ENCODE measurements at places on chromosomes 3 and 15.
A peak's percentile ranks its signal among the peaks of the same experiment; 100 is the strongest.

DNA sequence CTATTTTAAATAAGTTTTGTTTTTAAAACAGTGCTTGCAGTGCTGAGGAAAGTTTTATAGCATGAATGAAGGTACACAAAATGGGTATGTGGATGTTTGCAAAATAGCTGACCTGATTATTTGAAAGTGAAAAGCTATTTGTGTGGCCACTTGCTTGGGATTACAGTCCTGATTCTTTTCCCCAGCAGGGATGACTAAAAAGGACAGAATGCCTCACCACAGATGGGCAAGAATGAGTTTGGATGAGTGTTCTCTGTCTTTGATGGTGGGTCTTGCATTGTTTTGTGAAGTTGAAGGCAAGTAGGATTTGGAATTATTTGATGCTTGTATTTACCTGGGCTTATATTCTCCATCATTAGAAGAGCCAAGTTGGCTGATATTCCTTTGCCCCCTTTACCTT lies 48.8 kb upstream of the MEIS2 start:
- DNase-seq: no peak

DNA sequence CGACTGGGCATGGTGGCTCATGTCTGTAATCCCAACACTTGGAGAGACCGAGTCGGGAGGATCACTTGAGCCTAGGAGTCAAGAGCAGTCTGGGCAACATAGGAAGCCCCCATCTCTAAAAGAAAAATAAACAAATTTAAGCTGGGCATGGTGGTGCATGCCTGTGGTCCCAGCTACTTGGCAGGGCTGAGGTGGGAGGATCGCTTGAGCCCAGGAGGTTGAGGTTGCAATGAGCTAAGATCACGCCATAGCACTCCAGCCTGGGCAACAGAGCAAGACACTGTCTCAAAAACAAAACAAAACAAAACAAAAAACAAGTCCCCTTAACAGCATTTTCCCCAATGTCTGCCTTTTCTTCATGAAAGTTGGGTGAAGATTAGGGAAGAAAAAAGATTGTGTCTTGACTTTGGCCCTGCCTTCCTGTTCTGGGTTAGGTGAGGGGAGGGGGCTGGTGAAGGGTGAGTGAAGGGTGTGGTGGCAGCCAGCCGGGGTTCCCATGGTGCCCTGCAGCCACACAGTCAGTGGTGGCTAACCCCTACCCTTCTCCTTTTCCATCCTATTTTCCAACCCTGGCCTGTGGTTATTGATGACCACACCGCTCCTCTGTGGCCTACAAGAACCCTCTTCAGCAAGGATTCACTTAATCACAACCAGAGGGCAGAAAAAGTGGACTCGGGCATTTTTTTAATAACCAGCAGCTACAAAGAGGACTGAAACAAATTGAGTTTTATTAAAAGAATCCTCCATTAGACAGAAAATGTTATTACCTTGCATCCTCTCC lies 28.4 kb upstream of the SMAD3 start:
- DNase-seq: no peak

DNA sequence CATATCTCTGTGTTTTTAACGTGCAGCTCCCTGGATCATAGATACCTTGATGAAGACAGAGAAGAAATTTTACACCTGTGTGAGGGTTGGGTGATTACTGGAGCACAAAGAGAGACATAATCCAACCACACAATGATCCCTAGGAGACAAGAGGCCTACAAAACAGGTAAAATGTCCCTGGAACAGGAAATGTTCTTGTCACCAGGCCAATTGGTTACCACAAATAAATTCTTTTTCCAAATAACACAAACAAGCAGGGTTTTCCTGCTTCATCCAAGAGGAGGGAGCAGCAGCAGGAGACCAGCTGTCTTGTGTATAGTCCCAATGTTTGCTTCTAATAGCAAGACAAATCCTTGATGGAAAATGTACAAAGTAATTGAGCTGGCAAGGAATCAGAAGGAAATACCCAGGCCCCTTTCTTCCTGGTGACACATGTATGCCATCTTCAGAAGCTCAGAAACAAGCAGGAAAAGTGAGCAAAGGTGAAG lies 1.4 kb downstream of the MGLL start:
- no peak for DNase-seq

- DNase-seq: no peak
Observed at GRCh38 chr3:158882445-158882844, 80.6 kb downstream of the MFSD1 start.

- DNase-seq: no peak
Observed at GRCh38 chr15:59885832-59886231, 118.3 kb upstream of the FOXB1 start.

- DNase-seq: no peak
Observed at GRCh38 chr3:11624704-11625375, 18.9 kb downstream of the VGLL4 start.

DNA sequence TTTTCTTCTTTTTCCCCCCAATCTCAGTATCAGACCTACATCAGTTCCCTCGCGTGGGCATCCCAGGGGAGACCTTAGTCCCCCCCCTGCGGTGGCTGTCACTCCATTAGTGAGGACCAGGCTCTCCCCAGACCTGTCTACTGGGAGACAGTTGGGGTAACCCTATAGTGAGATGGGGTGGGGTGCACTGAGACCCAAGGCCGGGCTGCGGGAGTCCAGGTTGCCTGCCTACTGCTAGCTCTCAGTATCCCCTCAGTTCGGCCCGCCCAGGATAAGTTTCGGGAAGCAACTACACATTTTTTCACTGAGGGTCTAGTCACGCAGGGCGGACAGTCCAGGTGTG lies 671 bp upstream of the DCUN1D1 start:
- no peak for DNase-seq

- DNase-seq: peak; percentile 96
Observed at GRCh38 chr3:4980229-4981203, 1.3 kb downstream of the BHLHE40 start.

GRCh38 chr3:132090921-132091320 lies 56.1 kb upstream of the CPNE4 start:
- no peak for DNase-seq

DNA sequence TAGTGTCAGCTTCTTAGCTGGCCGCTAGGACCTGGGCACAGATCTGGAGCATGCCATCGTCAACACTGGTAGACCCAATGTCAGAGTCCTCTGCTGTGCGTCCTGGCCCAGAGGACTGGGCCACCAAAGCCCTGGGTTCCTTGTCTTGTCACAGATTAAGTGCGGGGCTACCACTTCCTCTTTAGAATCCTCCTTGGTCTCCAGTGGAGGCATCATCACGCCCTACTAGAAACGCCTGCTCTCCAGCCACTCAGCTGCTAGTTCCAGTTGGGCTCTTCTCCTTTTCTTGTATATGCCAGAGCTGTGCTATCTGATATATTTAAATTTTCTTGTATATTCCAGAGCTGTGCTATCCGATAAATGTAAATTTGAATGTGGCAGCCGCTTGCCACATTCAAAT lies 11.2 kb downstream of the PPCDC start:
- no peak for DNase-seq

GRCh38 chr3:124137216-124137615 lies 145.3 kb upstream of the ROPN1 start:
- DNase-seq: no peak

DNA sequence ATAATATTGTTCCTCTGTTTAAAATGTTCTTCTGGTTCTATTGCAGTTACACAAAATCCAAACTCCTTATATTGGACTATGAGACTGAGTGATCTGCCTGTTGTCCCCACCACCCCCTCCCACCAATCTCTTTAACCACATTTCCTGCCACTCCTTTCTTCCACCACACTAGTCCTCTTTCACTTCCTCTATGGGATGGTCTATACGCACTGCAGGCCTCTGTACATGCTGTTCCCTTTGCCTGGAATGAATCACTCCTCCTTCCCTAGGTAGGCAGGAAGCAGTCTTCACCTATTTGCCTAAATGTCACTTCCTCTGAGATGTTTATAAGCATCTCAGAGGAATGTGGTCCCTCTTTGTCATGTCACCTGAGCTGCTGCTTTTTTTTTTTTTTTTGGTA lies 4.0 kb downstream of the MAP2K1 start:
- DNase-seq: no peak

DNA sequence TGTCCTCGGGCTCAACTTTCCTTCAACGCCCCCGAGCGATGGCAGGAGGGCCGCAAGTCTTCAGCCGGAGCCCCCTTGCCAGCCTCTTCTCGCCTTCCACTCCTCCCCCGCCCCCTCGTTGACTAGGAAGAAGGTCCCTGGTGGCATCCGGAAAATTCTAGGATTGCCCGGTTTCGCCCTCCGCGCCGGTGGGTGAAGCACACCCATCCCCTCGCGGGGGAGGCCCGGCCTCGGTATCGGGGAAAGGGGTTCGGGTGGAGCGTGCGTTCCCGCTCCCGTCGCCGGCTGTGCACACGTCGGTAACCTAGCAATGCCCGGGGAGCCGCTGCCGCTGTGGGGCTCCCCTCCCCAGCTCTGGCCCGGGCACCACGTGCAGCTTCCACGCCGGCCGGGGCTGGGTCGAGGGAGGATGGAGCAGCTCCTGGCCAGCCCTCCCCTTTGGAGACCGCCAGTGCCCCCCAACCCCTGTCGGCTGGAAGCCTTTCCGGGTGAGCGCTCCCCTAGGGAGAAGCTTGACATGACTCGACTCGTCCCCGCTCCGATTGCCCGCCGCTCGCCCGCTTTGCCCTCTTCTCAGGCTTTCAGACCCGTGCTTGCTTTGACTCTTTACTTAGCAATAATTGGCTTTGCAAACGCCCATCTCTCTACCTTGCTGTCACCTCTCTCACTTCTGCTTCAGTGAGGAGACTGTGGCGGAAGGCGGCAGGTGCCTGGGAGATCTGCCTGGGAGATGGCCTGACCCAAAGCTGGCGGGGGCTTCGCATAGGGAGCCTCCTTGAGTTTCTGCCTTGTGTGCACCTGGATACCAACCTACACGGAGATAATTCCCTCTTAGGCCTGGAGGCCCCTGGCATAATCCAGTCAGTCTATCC lies 1.3 kb downstream of the CACNA1D start:
- peak; percentile 40 for DNase-seq

DNA sequence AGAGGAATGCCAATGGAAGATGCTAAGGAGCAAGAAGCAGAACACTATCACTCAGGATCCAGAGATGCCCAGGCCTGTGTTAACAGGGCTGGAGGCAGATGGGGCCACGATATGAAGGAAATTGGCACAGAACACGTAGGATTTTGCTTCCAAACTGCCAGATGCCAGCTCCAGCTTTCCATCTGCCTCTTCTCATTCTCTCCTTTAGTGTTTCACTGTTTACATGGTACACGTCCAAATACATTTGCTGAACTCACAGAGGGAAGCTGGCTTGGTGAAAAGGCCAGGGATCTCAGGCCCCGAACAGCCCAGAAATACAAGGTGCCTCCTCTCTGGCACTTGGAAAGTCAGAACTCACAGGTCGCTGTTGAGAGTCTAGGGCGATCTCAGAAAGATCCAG lies 187.0 kb downstream of the NTRK3 start:
- DNase-seq: no peak

GRCh38 chr3:135865085-135865484 lies 100.4 kb upstream of the PPP2R3A start:
- DNase-seq: no peak

DNA sequence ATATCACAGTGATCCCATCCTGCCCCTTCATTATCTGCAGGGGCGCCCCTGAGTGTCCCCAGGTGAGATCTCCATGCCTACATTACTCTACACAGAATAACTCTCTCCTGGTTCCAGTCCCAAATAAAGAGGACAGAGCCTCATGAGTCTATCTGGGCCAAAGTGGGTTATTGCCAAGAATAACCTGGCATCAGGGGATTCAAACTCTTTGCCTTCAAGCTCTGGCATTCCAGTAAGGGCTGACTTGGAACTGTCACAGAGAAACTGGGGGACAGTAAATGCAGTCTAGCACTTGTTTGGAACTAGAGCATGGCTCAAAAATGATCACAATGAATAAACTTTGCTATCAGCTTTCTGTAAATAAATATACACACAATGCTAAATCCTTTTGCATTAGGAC lies 30.3 kb downstream of the GJD2 start:
- no peak for DNase-seq

DNA sequence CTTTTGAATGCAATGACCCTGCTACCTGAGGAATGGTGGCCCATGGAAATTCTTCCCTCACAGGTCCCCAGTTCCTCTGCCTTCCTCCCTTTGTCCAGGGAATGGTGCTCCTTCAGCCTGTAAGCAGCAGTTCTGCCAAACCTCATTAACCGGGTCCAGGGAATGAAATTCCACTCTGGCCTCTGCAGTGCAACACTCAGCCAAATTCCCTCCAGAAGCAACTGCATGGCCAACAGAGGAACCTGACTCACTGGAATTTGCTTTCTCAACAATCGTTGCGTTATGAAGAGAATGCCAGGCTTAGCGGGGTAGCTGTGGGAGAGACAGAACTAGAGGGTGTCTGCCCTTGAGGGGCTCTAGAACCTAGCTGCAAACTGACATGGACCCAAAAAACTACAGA lies 449.4 kb upstream of the PROK2 start:
- no peak for DNase-seq

GRCh38 chr3:136586580-136586979 lies 165.6 kb downstream of the STAG1 start:
- no peak for DNase-seq

GRCh38 chr3:171286580-171287249 lies 173.5 kb downstream of the TNIK start:
- DNase-seq: no peak

DNA sequence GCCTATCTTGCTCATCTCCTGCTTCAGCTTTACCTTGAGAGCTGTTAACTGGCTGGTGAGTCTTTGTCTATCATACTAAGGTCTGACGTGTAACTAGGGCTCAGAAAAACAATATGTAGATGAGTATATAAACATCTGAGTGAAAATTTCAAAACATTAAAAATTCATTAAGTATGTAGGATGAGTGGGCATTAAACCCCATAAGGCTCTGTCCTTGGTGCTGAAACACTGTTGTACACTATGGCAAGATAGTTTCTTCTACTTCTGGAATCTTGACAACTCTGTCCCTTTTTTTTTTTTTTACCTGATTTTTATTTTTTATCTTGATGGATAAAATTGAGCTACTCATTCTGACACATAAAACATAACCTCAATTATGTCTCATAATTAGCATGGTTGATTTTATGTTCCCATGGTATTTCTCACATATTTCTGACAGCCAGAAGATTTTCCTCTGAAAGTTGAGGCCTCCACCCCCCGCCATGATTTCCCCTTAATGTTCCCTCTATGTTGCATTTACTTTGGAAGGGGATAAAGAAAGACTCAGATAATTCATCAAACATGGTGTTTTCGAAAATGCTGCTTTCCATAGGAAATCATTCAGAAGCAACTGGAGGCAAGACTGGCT lies 54.3 kb downstream of the DGKG start:
- no peak for DNase-seq

DNA sequence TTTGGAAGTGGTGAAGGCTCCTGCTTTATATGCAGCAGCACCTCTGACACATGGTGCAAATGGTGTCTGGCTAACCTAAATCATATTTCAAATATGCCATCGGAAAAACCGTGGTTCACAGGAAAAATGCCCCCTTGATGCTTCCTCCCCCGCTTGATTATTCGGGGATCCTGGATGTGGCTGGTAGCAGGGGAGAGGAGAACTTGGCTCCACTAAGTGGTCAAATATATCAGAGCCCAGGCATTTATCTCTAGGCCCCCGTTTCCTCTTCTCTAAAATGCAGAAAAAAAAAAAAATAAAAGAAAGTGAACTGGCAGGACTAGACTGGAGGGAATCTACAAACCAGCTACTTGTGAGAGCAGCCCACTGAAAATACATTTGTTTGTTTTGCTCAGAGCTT lies 18.2 kb upstream of the ATP2B2 start:
- no peak for DNase-seq
